ENCODE measurements at places on chromosomes 11 and 22. TPM values are rescaled to one million over a fixed set of nuclear protein-coding genes. Genes with fewer than 3 reads are reported as not detected.

NCR3LG1 gene
- 1.0 TPM for total RNA-seq

FOLR2 gene
- 27.8 TPM for total RNA-seq

OR52E8 gene
- not detected for total RNA-seq

TRPC6 gene
- 1.3 TPM for total RNA-seq

PDE2A gene
- 1.1 TPM for total RNA-seq

CCDC116 gene
- total RNA-seq, result 0.09 TPM

ADM2 gene
- 1.5 TPM for total RNA-seq

MS4A6E gene
- 0.57 TPM for total RNA-seq

KRTAP5-7 gene
- not detected for total RNA-seq

HBD gene
- total RNA-seq, result 1.1 TPM

GPR152 gene
- total RNA-seq, result not detected

OR4D5 gene
- total RNA-seq, result not detected

SULT4A1 gene
- total RNA-seq, result 0.09 TPM

DNA sequence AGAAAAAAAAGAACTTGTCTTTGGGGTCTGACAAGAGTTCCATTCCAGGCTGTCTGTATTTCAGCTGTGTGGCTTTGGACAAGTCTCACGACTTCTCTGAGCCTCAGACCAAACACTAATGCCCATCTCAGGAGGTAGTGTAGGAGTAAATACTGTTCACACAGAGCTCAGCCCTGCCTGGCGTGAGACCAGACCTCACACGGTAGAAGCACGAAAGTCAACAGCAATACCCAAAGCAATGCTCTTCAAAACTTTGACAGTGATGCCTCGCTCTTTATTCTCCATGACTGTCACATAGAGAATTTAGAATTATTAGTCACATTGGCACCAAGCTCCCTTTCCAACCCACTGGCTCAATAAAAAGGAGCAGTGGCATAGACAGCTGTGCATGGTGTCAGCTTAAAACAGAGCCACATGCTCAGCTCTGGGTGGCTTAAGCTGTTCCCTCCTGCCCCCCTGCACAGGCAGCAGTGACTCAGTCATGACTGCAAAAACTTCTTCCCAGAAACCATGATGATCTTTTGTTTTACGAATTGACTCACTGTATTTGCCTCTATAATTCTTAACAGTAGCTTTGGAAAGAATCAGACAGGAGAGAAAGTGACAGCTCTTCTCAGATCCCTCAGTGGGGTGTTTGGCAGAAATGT lies 74.0 kb upstream of the PHF21B start:
- DNase-seq, result no peak
- no peaks in the 10 kb centered on the region for H3K4me1 ChIP-seq
- no peaks in the 10 kb centered on the region for H3K36me3 ChIP-seq
- no peak overlapping the region for H3K27ac ChIP-seq

DNA sequence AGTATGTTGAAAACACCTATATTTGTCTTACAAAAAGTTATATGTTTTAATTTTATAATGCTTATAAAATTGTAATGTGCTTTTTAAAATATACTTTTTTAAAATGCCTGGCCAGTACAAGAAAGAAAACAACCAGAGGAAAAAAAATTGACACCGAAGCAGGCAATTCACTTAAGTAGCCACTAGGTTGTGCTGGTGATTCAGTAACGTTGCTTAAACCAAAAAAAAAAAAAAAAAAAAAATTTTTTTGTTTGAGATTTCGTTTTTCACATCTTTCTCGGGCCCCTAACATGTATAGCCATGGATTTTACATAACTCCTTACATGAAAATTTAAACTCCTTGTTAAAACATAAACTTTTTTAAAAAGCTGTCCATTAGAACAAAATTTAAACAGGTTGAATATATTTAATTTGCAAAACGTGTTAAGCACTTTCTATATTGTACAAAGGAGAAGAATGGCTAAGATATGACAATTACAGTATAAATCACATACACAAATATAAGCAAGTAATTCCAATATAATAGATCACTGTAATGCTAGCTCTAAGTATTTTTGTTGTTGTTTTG lies 9.2 kb downstream of the OR8B4 start:
- H3K36me3 ChIP-seq, result no peaks in the 10 kb centered on the region
- H3K4me3 ChIP-seq, result no peak overlapping the region

DNA sequence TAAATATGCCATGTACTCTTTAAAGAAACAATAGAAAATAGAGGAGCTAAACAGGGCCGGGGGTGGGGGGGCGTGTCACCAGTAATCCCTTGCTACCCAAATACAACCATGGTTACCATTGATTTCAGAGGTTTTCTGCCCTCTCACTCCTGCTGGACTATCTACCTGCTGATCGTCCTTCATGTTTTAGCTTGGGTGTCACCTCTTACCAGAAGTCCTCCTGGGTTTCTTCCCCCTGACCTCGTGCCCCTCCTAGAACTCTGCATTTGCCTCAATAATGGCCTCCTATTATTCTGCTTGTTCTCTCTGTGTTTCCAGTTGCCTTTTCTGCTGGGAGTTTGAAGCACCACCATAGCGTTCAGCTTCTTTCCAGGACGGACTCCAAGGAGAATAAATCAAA lies 9.4 kb upstream of the PVALB start:
- H3K4me1 ChIP-seq, result no peaks in the 10 kb centered on the region
- H3K27ac ChIP-seq, result no peak overlapping the region
- H3K4me3 ChIP-seq, result no peak overlapping the region
- no peaks in the 10 kb centered on the region for H3K36me3 ChIP-seq
- no peak for DNase-seq

DNA sequence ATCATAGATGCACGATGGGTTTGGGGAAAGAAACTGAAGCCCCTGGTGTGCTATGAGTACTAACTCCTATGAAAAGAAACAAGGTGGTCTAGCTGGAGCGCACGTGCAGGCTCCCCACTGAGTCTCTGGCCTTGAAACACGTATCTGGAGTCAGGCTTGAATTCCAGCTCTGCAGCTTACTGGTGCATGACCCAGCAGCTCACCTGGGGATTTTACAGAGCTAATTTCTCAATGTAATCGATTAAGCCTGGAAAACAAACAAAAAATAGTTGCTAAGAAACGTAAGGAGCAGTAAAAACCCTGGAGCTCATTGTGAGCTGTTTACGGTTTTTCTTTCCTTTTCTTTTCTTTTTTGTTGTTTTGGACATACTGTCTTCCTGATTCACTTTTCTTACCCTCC lies 12.3 kb downstream of the KCNJ1 start:
- H3K27ac ChIP-seq, result no peak overlapping the region
- no peaks in the 10 kb centered on the region for H3K36me3 ChIP-seq
- no peak overlapping the region for H3K4me3 ChIP-seq
- no peaks in the 10 kb centered on the region for H3K27me3 ChIP-seq
- no peak for DNase-seq
- H3K4me1 ChIP-seq, result no peaks in the 10 kb centered on the region

DNA sequence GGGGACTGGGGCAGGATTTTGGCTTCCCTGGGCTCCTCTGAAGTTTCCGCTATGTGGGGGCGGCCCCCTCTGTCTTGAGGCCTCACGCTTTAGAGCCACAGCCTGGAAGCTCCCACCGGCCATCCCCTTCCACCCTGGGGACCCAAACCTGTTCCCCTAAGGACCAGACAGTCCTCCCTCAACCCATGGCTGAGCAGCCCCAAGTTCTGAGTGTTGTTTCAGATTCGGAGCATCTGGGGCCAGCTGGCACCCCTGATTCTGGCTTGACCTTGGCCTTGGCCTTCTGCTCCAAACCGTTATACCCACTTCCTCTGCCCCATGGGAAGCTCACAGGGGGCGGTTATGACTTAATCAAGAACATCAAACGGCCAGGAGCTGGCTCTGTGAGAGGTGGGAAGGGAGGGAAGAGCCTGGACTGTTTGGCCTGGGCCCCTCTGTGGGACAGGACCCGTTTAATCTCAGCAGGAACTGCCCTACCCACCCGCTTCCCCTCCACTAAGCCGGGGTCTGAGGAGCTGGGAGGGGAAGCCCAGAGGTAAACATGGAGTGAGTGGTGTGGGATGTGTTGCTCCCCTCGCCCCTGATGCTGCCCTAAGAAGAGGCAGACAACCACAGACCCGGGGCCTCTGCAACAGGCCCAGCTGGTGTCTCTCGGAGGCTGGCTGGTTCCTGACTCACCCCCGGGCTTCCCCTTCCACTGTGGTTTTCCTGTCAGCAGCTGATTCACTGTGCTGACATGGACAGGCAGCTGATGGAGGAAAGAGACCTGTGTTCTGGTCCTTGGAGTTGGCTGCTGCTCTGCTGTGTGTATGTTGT lies 3.4 kb downstream of the CD82 start:
- H3K36me3 ChIP-seq, result peaks cover 4% of the 10 kb centered on the region
- H3K27ac ChIP-seq, result peak overlapping the region; percentile 87
- peaks cover 59% of the 10 kb centered on the region for H3K4me1 ChIP-seq
- peak overlapping the region; percentile 65 for H3K4me3 ChIP-seq
- no peak for DNase-seq

DNA sequence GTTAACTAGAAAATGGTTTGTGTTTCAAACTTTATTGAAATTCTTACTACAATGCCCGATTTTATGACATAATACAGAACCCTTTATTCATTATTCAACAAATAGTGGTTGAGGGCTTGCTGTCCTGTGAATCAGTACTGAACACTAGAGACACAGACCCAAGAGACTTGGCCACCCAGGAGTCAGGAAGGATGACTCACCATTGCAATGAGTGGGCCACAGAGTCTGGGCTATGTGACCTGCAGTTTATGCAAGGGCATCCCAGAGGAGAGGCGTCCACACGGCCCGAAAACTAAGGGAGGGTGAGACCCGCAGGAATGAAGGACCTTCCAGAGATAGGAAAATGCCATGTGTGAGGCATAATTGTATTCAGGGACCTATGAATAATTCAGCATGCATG lies 143.8 kb upstream of the DDI1 start:
- no peaks in the 10 kb centered on the region for H3K4me1 ChIP-seq
- H3K27ac ChIP-seq, result no peak overlapping the region
- no peak overlapping the region for H3K4me3 ChIP-seq
- DNase-seq, result no peak
- no peaks in the 10 kb centered on the region for H3K36me3 ChIP-seq

DNA sequence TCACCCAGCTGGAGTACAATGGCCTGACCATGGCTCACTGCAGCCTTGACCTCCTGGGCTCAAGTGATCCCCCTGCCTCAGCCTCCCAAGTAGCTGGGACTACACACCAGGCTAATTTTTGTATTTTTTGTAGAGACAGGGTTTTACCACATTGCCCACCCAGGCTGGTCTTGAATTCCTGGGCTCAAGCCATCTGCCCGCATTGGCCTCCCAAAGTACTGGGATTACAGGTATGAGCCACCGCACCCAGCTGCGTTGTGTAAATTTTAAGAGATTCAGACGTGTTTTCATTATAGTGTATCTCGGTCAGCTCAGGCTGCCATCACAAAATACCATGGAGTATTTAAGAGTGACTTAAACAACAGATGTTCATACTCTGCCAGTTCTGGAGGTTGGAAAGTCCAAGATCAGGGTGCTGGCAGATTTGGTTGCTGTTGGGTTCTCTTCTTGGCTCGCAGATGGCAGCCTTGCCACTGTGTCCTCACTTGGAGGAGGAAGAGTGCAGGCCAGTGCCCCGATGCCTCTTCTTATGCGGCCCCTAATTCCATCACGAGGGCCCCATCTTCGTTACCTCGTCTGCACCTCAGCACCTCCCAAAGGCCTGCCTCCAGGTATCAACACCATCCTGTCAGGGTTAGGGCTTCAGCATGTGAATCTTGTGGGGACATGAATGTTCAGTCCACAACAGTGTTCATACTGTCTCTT lies 32.6 kb upstream of the PARVB start:
- DNase-seq, result no peak
- H3K36me3 ChIP-seq, result peaks cover 55% of the 10 kb centered on the region
- no peaks in the 10 kb centered on the region for H3K27me3 ChIP-seq
- H3K27ac ChIP-seq, result no peak overlapping the region
- H3K4me1 ChIP-seq, result peaks cover 11% of the 10 kb centered on the region

DNA sequence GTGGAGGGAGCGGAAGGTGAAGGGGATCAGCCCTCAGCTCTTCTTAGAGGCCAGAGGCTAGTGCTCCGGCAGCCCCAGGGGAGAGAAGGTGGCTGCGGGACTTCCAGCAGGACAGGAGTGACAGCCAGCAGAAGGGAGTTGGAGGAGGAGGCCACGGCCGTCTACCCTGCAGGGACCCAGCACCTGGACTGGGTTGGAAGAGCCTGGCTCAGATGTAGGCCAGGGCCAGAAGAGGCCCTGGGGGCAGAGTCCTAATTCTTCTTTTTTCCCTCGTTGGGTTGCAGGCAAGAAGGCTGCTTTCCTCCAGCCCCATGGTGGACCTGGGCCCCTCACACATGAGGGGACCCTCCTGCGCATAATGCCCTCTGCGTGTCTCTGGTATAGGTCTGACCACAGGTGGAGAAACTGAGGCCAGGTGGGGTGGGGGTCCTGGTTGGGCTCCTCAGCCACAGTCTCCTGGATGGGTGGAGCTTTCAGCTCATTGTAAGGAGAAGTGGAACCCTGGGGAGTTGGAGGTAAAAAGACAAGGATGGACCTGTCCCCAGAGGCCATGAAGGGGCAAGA lies 2.3 kb upstream of the MCAM start:
- no peak overlapping the region for H3K4me3 ChIP-seq
- peaks cover 71% of the 10 kb centered on the region for H3K27me3 ChIP-seq

DNA sequence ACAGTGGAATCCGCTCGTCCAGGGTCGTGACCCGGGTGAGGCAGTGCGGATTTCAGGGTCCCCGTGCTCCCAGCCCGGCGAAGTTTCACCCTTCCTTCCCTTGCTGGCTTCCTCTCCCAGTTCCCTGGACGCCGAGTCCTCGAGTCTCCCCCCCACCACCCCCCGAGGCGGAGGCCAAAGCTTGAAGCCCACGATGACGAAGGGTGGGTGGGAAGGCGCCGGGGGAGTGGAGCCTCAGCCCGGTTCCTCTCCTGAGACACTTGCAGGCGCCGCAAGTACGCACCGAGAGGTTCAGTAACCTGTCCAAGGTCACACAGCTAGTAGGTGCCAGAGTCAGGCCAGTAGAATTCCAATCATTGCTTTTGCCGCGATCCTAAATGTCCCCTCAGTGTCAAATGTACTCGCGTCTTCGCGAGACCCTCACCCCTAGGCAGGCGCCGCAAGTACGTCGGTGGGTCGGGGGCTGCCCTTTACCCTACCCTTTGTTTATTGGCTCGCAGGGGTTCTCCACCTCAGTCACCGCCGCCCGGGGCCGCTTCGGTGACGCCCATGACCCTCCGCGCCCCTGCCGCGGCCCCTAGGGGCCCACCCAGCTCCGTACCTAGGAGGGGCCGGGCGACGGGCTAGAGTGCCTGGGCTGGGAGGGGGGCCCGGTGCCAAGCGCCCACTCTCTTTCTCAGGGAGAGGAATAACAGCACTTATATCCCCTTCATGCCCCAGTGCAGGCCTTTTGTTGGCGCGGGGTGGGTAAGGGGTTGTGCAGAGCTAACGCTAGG lies 5.7 kb upstream of the CHRM1 start:
- no peak overlapping the region for H3K4me3 ChIP-seq
- H3K4me1 ChIP-seq, result peaks cover 13% of the 10 kb centered on the region

GRCh38 chr11:78010304-78010703 lies 12.8 kb downstream of the KCTD14 start:
- H3K27ac ChIP-seq, result no peak overlapping the region
- no peak for DNase-seq
- no peak overlapping the region for H3K4me3 ChIP-seq
- no peaks in the 10 kb centered on the region for H3K4me1 ChIP-seq
- no peaks in the 10 kb centered on the region for H3K27me3 ChIP-seq

DNA sequence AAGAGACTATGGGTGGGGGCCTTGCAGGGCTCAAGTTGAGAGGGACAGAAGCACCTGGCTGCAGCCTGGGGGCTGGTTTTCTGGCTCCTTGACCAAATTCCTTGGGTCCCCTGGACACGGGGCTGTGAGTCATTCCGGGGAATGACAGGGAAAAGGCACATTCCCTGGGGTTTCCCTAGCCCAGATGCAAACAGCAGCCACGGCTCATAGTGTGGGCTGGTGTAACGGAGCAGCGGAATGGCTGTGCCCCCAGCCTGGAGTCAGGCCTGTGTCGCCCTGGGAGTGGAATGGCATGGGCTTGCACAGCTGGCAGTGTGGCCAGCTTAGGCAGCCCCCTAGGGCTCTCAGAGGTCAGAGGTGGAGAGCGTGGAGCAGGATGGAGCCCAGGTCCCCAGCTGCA lies 77.6 kb upstream of the KCNQ1OT1 start:
- peaks cover 10% of the 10 kb centered on the region for H3K27me3 ChIP-seq
- no peak overlapping the region for H3K27ac ChIP-seq
- no peak overlapping the region for H3K4me3 ChIP-seq
- peaks cover 20% of the 10 kb centered on the region for H3K4me1 ChIP-seq
